ENCODE measurements at places on chromosomes 13 and 19.

GRCh38 chr13:29473166-29473565 lies 122.3 kb downstream of the SLC7A1 start:
- no peak for DNase-seq

DNA sequence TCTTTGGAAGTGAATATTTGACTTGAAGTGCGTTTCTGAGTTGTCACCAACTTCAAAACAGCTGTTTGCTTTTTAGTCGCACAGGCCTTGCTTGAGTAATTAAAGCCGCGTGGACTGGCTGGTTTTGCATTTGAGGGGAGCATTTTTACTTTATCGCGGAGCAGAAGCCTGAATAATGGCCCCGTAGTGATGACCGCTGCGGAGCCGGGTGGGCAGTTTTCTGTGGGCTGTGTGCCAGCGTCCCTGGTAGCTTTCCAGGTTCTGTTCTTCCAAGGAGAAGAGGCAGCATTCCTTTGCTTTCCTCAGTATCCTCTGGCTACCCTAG lies 1.1 kb downstream of the NAA16 start:
- no peak for DNase-seq

DNA sequence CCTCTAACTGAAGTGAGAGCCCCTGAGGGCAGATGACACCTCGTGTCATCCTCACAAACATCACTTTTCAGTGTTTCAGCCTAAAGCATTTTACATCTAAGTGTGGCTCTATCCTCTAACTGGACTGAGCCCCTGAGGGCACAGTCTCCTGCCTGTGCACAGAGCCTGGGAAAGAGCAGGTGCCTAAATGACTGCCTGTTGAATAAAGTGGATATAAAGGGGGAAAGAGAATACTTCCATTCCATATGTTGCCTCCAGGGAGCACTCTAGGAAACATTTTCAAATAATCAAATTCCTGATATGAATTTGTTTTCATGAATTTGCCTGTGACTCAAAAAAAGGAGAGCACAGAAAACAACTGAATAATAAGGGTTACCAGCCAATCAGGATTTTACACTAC lies 32.2 kb downstream of the CNMD start:
- DNase-seq = no peak

DNA sequence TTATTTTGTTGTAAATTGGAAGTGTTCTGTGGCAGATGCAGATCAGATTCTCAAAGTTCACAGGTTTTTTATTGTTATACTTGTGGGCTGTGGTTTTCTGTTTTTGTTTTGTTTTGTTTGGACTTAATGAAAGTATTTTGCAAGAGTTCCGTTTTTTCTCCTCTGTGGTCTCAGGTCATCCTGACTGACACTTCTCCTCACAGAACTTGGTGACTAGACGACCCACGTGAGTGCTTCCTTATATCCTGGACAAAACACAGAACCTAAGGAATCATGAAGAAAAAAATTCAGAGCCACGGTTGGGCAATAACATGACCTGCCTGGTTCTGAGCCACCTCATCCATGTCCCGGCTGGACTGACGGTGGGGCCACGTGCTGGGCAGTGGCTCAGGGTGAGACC lies 2.5 kb upstream of the RFPL4AL1 start:
- no peak for DNase-seq

DNA sequence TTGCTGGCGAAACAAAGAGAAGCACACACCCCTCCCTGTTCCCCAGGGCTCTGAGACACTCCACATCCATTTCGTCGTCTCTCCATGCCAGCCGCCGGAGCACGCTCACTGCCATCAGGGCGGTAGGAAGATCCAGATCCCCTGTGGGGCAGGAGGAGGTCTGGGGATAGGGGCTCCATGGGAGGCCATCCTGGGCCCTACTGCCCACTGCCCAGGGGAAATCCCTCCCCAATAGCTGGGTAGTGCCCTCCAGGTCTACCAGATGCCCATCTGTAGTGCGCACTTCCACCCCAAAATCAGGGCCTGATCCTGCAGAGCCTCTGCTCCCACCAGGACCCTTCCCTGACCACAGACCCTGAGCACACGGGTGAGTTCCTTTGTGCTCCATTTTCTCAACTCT lies 80.3 kb downstream of the EFNB2 start:
- no peak for DNase-seq

DNA sequence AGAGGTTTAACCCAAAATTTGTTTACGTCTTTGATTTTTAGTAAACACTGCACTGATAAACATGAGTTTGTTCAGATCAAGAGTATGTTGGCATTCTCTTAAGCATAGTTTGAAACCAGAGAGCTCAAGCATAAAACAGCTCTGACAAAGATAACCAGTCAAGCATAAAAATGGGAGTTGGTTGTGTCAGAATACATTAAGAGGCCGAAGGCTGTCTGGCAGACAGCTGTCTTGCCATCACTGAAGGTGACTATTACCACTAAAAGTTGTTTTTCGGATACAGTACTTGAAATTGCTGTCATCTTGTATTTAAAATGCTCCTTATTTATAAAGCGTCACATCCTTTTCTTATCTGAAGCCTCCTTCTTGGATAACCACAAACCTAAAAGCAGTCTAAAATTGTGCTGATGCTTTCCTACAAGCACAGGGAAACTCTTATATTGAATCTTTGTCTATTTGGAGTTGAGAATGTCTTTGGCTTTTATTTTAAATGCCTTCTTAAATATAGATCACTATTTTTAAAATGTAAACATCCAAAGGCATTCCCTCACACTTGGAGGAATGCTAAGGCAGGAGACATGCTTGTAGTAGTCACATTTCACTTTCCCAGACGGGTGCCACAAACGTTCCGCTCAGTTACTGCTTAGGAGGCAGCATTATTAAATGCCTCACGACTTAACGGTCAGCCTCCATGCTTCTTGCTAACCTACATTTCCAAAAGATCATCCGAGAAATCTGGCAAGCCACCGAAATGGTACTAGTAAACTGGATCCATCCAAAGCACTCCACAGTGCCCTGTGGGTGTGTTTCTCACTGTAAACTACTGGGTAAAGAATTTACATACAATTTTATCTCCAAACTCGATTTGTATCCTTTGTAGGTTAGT lies 1.5 kb downstream of the SMAD9 start:
- no peak for DNase-seq

- DNase-seq = no peak
Observed at GRCh38 chr13:28628241-28628640, 30.7 kb upstream of the POMP start.

DNA sequence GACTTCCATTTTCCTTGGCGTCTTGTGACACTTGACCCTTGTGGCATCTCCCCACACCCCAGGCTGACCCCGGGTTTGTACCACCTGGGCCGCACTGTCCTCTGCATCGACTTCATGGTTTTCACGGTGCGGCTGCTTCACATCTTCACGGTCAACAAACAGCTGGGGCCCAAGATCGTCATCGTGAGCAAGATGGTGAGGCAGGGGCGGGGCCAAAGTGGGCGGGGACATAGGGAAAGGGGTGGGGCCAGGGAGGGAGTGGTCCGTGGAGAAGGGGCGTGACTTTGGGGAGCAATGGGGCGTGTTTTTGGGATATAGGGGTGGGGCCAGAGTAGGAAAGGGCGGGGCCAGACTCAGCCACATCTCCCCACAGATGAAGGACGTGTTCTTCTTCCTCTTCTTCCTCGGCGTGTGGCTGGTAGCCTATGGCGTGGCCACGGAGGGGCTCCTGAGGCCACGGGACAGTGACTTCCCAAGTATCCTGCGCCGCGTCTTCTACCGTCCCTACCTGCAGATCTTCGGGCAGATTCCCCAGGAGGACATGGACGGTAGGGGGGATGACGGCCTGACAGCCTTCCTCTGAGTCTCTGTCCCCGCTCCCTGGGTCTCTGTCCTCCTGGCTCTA lies 42.8 kb downstream of the TRPM4 start:
- DNase-seq = no peak

- DNase-seq = no peak
Observed at GRCh38 chr13:22270881-22271280, 600.0 kb downstream of the FGF9 start.

DNA sequence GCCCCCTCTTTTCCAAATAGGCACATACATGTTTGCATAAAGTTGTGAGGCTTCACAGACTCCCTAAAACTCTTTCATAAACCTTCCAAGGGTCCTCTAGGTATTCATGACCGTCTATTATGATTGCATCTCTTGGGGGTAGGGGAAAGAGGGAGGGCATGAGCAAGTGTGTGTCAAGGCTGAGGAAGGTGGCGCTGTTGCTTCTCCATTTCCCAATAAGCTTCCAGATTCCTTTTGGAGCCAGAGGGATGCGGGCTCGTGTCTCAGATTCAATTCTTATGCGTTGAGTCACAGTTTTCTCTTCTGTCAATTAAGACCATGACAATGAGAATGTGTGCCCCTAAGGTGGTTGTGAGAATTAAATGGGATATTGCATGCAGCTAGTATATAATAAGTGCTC lies 51.0 kb upstream of the CYP2A7 start:
- no peak for DNase-seq

- no peak for DNase-seq
Observed at GRCh38 chr19:45767410-45767880, 1.6 kb downstream of the SIX5 start.

GRCh38 chr13:73220966-73221720 lies 162.3 kb downstream of the KLF5 start:
- no peak for DNase-seq

- DNase-seq = no peak
Observed at GRCh38 chr13:45576466-45576865, 39.1 kb downstream of the ERICH6B start.

DNA sequence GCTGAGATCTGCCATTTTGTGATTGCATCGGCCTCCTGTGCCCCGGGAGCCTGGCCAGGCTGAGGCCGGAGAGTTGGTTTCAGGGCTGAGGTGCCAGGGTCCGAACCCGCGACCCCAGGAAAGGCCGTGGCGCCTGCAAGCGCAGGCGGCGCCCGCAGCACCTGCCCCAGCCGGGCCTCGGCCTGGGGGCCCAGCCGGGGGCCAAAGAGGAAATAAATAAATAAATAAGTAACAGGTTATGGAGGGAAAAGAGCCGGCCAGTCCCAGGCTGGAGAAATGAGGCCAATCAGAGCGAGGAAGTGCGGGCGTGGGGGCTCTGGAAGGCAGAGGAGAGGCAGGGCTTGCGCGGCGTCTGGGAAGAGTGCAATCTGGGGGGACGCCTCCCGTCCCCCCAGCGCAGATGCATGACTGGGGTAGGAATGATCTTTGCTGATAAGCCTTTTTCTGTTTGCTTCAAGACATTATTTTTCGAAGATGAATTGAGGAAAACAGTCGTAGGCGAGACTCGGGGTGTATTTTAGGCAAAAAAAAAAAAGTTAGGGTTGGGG lies 145.6 kb upstream of the ZNF536 start:
- DNase-seq = no peak

GRCh38 chr19:9941671-9942070 lies 5.4 kb upstream of the OLFM2 start:
- no peak for DNase-seq

- peak; percentile 28 for DNase-seq
Observed at GRCh38 chr19:50718255-50719118, 1.1 kb downstream of the SHANK1 start.

DNA sequence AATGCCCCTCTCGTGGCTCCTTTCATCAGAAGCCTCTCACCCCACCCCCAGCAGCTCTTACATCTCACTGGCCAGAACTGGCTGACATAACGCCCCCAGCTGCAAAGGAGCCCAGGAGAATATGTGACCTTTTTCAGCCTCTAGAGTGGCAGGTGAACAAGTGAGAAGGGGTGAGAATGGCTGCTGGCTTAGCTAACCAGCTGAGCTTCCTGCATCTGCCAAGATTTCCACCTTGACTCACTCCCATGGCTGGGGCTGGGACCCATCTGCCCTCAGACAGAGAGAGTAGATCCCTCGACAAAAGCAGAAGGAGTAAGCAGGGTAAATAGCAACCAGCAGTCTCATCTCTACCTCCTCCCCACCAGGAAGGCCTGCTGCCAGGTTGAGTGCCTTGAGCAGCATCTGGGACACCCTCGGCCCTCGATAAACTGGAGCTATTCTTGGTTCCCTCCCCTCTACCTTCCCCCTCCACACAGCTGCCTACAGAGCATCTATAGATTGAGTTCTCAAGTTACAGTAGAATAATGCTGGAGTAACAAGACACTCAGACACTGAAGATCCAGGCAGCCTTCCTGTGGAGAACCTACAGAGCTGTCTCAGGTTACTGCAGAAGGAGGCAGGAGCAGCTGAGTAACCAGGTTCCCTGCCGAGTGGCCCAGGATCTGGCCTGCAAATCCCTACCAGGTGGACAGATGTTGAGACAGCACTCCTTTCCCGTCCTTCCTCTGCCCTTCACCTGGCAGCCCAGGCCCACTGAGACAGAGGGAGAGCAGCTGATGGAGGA lies 15.5 kb downstream of the KASH5 start:
- DNase-seq = no peak

DNA sequence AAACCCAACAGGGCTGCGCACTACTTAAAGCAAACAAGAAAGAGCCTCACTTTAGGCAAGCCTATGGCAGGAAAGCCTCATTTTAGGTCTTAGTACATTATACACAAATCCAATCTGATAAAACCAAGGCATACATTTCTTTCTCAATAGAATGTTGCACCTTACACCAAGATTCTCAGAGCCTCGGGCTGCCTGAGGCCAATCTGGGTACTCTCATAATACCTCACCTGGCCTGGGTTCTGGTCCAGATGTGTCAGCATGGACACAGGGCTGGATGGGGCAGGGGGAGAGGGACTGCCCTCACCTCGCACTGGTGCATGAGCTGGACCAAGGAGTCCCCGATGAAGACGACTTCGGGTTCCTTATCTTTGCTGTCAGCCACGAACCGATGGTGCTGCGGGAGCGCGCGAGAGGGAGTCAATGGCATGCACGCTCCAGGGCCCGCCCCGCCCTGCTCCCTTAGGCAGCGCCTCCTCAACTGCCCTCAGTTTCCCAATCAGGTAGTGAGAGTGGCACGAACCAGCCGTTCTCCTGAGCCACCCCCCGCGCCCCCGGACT lies at the start of gene PRR19:
PRR19 (plus strand) TSS at position 487 of the 558 bp plus-strand sequence. CDS start 7,453 bp downstream, outside the sequence.
- DNase-seq = no peak

DNA sequence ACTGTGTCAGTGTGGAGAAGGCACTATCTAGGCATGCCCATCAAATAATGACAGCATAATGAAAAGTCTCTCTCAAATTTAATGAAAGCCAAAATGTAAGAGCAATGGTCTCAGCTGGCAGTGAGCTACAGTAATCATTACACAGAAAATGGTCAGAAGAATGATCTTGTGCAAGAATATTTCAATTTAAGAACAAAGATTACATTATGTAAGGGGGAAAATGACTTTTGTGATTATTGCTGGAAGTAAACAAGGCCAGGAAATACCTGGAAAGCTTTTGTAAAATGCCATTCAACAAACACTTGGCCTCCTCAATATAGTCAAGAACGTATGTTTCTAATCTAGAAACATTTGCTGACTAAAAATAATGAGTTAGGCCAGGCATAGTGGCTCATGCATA lies 89.1 kb downstream of the CAB39L start:
- no peak for DNase-seq

DNA sequence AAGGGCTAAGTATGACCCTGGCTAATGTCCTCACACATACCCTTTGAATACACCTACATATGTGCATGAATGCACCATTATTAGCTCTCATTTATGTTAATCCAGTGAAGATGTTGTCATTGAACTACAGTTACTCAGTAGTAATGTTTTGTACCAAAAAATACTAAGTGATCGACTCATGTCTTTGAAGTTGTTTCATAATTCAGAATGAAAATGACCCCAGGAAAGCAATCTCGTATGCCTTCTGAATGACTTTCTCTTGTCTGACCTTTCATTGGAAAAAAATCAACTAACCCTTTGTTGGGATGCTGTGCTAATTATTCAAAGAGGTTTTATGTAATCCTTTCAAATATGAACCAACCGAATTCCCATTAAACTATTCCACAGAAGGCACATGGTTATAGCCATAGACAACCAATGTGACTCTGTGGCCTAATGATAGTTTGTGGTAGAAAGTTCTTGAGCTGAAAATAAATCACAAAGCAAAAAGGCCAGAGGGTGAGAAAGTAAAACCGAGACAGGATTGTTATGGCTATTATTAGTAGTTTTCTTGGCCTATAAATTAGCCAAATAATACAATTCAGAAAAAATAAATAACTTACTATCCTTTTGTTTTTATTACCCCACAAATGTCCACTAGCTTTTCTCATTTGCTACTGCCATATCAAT lies 86.8 kb upstream of the STARD13 start:
- DNase-seq = no peak
